Heart left ventricle (tissue), 16 donors: ENCODE measurements at places on chromosomes 6 and 20. TPM values are rescaled to one million over a fixed set of nuclear protein-coding genes. Genes with fewer than 3 reads are reported as not detected.

- no peak for DNase-seq
Measured at GRCh38 chr6:106256201-106256968, 69.2 kb downstream of the ATG5 start.

- DNase-seq = no peak
Measured at GRCh38 chr20:51489611-51490010, 52.9 kb downstream of the NFATC2 start.

DNA sequence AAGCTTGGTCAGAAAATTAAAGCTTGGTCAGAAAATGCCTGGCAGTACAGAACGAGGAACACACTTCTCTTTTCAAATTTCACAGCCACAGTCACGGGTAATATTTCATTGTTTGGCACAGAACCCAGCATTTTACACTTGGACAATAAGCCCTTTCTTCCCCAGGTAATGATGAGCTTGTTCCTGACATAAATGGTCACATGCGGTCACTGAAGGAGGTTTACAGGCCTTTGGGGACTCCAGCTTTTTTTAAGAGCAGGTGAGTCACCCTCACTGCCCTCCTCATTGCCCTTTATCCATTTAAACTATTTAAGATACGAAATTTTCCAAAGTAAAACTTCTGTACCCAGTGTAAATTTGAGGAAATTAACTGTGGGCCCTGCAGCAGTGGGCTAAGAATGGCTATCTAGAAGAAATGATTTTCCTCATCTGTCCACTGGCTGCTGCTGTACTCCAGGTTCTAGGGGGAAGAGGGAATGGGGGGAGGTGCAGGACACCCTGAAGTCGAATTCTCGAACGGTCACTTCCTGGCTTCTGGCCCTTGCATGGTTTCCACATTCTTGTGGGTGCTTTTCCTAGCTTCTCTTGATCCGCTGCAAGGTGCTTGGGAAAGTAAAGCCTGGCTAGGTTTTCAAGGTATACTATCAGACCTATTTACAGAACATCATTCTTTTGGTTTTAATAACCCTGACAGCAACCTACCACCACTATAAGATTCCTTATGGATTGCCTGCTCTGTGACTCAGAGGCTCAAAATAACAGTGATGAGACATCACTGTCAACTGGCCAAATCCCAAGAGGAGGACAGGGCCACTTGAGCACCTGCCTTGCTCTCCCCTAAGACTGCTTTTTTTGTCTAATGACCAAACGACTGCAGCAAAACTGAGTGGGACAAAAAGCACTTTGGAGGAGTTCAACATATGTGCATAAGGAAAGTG lies 75.8 kb downstream of the PREP start:
- DNase-seq = no peak

- DNase-seq = no peak
Measured at GRCh38 chr20:23289249-23289648, 61.3 kb upstream of the NXT1 start.

Gene TMEM200A
- total RNA-seq = not detected
